Colonic mucosa (tissue), 4 donors: ENCODE measurements at places on chromosomes 2 and 18. TPM values are rescaled to one million over a fixed set of nuclear protein-coding genes. Genes with fewer than 3 reads are reported as not detected.

Gene GPR45
- not detected for total RNA-seq

GRCh38 chr2:27929916-27930486 lies 39.5 kb downstream of the BABAM2 start:
- peak; percentile 52 for DNase-seq

GRCh38 chr18:23716516-23716915 lies 27.3 kb downstream of the LAMA3 start:
- DNase-seq = no peak

GRCh38 chr2:19881908-19882265 lies 19.9 kb downstream of the TTC32 start:
- no peak for DNase-seq

GRCh38 chr2:120052597-120052996 lies 39.7 kb downstream of the EPB41L5 start:
- no peak for DNase-seq

Gene KIF5C
- total RNA-seq = 1.6 TPM

Gene KIAA2012
- not detected for total RNA-seq

GRCh38 chr18:39454866-39455265 lies 1889.3 kb upstream of the CELF4 start:
- DNase-seq = no peak

GRCh38 chr2:15776992-15777702 lies 163.2 kb upstream of the MYCN start:
- no peak for DNase-seq

- no peak for DNase-seq
Observed at GRCh38 chr2:201171259-201171814, 11.6 kb upstream of the CASP10 start.

Gene TUBA3D
- not detected for total RNA-seq

DNA sequence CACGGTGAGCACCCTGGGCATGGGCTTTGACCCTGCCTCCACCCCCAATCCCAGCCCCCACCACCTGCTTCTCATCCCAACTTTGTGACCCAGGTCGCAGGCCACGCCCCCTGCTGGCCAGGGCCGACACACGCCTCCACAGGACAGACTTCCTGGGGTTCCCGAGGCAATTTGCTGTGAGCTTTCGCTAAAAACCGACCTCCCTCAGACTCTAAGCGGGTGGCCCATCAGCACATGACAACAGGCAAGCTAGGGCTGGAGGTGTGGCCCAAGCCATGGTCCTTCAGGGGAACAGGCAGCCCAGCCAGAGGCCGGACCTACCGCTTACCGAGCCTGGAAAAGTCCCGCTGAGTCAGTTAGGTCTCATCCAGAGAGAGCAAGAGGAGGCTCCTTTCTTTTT lies 31.9 kb downstream of the C1QL2 start:
- peak; percentile 32 for DNase-seq

DNA sequence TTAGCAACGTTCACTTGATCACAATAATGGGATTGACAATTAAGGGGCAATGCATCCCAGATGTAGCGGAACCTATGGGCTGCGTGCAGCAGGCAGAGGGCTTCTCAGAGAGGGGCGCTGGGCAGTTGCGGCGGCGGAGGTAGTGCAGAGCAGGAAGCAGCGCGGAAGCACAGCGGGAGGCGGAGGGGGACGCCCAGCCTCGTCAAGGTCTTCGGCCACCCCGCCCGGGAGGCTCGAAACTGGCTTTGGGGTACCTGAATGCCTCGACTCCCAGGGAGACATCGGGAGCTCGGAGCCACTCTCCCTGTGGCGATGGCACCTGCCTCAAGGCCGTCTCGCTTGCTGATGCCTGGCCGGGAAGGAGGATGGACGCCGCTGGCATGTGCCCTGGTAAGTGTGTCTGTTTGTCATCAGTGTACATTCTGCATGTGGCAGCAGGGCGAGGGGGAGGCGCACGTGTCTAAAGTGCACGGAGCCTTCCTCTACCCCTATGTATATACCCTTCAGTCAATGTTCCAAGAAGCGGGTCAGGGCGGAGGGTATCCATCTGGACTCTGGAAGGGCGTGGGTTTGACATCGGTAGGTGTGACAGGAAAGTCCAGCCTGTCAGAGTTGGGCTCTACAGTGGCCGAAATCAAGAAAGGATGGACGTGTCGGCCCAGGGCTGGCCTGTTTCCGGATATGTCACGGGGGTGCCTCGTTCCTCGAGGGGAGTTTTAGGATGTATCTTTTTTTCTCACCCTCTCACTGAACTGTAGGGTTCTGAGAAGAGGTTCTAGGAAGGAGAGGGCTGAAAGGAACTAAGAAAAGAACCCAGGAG lies 7.5 kb upstream of the SP9 start:
- DNase-seq = no peak
